ENCODE measurements at places on chromosomes 5 and 9.

- DNase-seq: no peak
Observed at GRCh38 chr5:39863926-39864552, 439.3 kb upstream of the DAB2 start.

DNA sequence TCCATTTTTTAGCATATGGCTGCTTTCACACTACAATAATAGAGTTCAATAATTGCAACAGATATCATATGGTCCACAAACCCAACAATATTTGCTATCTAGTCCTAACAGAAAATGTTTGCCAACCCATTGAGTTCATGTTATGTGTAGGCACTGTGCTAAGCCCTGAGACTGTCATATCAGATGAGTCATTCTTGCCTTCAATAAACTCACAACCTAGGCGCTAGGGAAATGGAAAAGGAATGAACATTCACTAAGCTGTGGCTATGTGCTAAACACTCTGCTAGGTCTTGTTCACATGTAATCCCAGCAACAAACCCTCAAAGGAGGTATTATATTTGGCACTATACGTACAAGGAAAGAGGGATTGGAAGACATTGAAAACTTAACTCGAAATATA lies 8.4 kb upstream of the TIMD4 start:
- DNase-seq: no peak

DNA sequence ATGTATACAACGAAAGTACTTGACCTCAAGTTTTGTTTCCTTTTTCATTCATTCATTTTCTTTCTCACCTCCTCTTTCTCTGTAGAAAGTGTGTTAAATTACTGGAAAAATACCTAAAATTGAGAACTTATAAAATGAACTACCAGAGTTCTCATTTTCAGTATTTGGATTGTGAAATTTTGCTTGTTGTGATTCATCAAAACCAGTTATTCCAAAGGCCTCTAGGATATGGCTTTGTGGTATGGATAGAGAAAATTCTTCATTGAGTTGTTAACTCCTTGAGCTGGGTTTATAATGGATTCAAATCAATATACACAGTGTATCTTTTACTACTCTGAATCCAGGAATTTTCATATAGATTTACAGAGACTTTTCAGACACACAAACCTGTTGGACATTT lies 287.6 kb downstream of the KDM4C start:
- DNase-seq: no peak

DNA sequence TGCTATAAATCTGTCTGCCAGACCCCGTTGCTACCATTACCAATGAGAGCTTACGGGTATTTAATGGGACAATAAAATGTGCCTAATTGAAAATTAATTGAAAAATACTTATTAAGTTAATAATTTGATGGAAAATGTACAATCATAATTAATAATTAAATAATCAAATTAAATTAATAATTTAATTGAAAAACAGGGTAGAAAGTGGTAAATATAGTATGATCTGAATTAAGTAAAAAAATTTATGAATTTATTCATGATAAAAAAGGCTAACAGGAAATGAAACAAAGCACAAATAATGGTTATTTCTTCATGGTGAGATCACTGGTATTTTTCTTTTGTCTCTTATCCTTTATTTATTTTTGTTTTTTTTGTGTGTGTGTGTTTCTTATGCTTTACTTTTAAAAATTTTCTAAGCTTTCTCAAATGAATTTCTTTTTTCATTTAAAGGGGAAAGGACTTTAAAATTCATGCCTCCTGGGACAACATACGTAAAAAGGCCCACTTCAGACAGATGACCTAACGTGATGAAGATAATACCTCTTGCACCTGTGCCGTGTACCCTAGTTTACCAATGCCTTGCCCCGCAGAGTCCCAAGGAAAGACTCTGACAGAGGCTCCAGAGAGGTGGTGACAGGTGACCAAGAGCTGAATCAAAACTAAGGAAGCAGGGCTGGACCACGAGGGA lies 24.0 kb upstream of the RXRA start:
- no peak for DNase-seq

DNA sequence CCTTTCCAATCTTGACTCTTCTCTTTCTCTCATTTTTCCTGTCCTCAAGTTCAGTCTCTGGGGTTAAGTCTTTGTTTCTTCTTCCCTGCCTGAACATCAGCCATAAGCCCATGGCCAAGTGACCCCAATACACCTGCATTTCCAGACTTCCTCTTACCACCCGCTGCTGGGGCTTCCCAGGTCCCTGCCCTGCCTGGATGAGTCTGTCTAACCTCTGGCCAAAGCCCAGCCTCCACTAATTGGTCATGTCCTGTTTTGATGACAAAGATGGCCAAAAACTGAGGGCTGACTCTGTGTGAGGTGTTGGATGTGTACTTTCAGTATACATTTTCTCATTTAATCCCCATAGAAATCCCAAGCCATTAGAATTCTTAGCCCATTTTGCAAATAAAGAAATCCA lies 47.3 kb downstream of the SH3TC2 start:
- DNase-seq: no peak

DNA sequence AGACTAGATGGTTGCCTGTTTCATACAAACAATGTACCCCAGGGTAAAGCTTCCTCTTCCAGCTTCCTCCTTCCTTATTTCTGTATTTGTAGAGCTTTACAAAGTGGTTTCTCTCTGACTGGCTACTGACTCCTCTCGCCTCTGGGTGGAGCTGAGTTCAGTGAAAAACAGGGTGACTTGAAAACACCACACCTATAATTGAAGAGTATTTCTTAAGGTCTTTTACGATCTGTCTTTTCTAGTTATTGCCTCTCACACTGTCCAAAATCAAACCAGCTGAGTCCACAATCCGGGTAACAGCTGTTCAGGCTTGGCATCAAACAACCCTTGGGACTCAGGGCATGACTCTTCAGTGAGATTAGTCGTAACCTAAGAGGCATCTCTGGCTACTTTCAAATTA lies 200.4 kb downstream of the ARRDC3 start:
- DNase-seq: no peak

All from glutamatergic neuron (in vitro differentiated cells).